ENCODE measurements at places on chromosomes 3 and 15.

DNA sequence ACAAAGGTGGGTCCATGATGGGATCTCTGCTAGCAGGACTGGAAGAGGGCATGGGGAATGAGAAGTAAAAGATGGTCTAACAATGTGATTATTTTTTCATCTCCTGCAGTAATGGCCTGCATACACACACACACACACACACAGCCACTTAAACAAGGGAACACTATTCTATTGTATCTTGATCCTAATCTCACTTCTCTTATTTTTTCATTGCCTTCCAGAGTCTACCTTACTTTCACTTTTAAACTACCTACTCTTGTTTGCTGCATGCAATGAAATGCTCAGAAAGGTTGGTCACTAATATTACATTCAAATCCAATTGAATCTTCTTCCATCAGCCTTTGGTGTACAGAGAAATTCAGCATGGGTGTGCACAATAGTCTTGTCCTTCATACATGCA is 853.8 kb downstream of the IGSF11 start:
- no peak for DNase-seq

- DNase-seq: no peak
Measured at GRCh38 chr3:5197022-5197421, 9.5 kb downstream of the EDEM1 start.

DNA sequence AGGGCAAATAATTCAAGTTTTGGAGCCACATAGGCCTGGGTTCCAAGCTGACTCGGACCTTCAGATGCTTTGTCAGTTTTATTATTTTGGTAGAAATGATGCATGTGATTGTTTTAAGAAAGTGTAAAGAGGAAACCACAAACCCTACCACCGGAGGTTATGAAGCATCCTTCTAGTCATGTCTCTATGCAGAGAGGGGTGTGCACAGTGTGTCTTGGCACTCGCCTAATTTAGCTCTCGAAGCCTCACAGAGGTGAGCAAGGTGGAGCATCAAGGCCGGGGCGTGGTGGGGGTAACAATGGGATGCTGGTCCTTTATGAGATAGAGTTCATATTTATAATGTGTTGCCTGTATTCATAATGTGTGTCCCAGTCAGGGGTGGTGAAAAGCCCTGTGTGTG is 63.7 kb upstream of the SMAD6 start:
- no peak for DNase-seq

- no peak for DNase-seq
Measured at GRCh38 chr3:72890166-72890925, 2.5 kb downstream of the GXYLT2 start.

GRCh38 chr3:124492824-124493223 is 237.4 kb upstream of the UMPS start:
- DNase-seq: no peak
